ENCODE measurements at places on chromosomes 6 and 20.

- no peak for DNase-seq
Observed at GRCh38 chr20:39298571-39299506, 336.7 kb downstream of the DHX35 start.

DNA sequence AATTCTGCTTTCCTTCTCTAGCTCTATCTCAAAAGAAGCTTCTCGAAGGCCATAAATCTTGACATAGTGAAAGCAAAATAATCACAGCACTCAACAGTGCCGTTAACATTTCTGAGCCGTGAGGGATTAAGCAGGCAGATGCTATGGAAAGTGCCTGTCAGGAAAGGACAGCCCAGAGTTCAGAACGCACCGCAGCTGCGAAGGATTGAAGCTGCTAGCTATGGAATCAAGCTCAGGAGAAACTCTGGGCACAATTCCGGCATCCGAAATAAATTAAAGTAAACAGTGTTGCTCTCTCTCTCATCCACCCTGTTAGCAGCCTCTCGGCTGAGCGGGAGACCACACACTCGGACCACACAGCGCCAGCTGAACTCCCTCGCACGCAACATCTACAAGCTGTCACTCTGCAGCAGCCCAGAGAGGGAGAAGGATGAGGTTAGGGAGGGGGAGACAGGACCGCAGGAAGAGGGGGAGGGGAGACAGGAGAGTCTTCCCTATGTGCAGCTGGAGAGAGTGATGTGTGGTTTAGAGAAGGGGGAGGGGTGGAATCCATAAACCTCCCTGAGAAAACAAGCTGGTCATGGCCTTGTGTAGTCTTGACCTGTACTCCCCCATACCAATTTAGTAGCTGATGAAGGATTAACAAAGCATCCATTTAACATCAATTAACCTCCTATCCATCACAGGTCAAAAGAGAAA is 9.0 kb downstream of the EXOC2 start:
- DNase-seq: no peak

DNA sequence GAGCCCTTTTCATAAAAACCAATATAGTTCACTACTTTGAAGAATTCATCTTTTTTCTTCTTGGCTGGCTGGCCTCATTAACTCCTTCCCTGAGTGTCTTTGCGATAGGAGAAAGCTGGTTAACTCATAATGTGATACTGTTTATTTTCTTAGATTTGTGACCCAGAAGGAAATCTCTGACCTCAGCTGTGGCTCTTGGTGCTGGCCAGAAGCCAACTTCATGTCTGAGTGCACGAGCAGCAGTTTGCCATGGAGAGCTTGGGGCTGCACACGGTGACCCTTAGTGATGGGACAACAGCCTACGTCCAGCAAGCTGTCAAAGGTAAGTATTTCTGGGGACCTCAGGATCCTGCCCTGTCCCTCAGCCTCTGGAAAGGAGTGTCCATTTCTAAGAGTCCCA is 16.7 kb upstream of the DEF6 start:
- no peak for DNase-seq

DNA sequence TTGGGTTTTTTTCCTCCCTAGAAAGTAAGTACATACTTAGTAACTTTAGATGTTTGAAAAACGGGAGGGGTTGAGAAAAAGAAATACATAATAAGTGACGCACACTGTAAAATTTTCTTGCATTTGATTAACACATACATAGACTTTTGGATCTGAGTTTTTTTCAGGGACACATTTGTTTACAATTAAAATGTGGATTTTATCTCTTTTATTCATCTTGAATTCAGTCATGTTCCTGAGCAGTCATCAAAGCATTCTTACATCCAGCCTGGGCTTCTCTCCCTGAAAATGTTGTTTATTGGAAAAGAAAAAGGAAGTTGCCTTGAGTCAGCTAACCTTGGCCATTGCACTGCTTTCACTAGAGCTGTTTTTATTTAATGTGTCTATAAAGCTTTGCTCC is 8.7 kb upstream of the RPP40 start:
- DNase-seq: no peak

DNA sequence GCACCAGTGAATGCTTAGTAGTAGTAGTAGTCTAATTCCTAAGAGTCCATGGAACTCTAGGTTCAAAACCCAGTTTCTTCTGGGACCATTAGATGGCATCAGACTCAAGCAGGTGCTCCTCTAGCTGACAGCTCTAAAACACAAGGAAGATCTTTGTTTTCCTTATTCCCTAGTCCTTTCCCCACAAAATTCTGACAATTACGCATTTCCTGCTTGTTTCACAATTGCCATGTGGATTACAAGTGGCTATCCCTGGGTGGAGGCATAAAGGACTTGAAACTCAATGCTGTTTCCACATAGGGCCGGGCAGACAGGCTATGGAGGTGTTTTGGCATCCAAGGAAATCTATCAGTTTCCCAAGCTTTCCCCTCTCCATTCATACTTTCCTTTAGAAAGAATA is 9.2 kb upstream of the HLA-DOB start:
- no peak for DNase-seq

- DNase-seq: no peak
Observed at GRCh38 chr6:37717836-37718251, 20.2 kb upstream of the MDGA1 start.

GRCh38 chr6:14950103-14950969 is 295.5 kb upstream of the JARID2 start:
- no peak for DNase-seq

GRCh38 chr6:133460101-133460500 is 218.9 kb downstream of the EYA4 start:
- DNase-seq: no peak

DNA sequence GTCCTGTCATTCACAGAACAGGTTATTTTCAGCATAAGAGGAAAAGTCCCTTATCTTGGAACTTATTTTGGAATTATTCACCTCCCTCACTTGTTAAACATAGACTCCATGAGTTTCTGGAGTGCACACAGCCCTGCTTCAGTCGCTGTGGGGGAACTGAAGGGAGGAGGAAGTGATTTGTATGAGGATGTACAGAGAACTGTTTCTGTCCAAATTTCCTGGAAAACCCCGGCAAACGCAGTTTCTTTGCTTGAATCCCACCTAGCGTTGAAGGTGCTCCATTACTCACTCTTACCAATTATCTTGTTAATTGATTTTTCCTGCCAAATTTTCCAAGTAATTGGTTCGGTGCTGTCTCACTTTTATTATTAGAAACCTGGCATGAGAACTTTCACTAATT is 78.0 kb upstream of the AGPAT4 start:
- no peak for DNase-seq

- no peak for DNase-seq
Observed at GRCh38 chr6:54654381-54654780, 192.2 kb upstream of the FAM83B start.

DNA sequence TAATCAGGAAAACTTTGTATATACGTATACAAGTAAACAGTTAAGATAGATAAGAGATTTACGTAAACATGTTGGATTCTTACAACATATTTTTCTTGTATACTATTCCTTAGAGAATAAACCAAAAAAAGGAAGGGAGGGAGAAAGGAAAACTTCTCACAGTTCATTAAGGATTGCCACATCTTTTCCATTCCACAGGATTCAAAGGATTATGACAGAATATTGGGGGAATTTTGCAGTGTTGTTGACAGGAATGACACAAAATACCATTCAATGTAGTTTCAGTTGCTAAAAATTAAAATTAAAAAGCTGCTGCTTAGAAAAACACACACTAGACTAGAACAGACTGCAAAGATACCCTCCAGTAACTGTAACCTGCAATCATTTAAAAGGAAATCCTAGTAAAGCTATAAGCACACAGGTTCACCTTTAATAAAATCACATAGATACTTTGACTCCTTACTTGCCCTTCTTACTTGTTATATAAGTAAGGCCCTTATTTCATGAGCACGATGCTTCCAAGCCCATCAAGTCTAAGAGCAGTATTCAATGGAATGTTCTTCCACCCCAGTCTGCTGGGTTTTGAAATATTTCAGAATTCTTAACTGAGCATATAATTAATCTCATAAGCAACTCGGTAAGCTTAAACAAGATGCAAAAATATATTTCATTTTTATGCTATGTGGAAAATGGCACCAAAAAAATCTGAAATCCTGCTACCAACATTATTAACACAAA is 107.8 kb downstream of the SMLR1 start:
- no peak for DNase-seq

DNA sequence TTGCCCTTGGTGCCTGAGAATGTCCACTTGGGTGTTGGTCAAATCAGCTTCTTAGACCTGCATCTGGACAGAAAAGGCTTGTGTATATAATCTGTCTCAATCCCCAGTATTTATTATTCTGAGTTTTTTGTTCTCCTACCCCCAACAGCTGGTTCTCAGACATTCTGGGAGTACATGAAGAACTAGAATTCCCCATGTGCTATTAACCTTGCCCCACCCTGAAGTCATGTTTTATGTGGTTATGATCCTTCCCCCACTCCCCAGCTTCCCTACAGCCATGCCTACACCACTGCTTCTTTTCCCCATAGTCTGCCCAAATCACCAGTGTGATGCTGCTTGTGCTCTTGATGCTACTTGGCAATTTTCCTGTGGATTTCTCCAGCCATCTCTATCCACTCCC is 157.0 kb downstream of the ADAT2 start:
- no peak for DNase-seq

GRCh38 chr20:1979106-1979778 is 14.6 kb downstream of the PDYN start:
- no peak for DNase-seq

GRCh38 chr6:21604081-21604480 is 10.5 kb downstream of the SOX4 start:
- no peak for DNase-seq

- no peak for DNase-seq
Observed at GRCh38 chr6:127192911-127193541, 73.6 kb upstream of the RNF146 start.

GRCh38 chr6:112215488-112216284 is 38.7 kb downstream of the LAMA4 start:
- no peak for DNase-seq

- DNase-seq: no peak
Observed at GRCh38 chr20:62730481-62730880, 21.8 kb downstream of the NTSR1 start.

DNA sequence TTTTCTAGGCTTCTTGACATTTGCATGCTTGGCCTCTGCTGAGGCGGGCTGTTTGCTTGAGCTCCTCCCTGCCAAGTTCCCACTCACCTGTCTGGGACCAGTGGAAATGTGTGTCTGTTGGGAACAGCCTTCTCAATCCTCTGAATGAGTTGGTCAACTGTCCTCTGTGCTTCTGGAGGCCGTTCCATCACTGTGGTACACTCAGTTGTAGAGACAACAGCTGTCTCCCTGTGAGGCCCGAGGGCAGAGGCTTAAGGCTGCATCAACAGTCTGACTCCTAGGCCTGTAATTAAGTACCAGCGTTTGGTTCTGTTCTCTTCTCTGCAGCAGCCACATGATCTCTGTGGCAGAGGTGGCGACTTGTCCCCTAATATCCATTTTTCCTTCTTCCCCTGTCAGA is 110.9 kb downstream of the CDC5L start:
- DNase-seq: no peak

GRCh38 chr6:55448451-55448850 is 121.2 kb downstream of the GFRAL start:
- DNase-seq: no peak

GRCh38 chr6:147699637-147700036 is 191.1 kb downstream of the SAMD5 start:
- DNase-seq: no peak

DNA sequence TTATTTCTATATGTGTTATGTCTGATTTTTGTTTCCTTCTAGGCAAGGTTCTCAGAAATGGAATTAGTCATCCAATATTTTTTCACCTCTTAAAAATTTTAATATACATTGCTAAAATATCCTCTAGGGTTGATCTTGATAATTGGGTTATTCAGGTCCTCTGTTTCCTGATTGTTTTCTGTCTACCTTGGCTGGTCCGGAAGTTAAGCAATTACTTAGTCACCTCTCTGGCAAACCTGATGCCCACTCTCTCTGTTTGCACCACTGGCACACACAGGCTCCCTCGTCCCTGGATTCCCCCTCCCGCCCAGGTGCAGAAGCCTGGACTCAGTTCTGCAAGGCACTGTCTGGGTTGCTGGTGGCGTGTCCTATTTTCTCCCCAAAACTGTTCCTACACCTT is 27.7 kb downstream of the CST9L start:
- no peak for DNase-seq

GRCh38 chr6:1636971-1637871 is 27.5 kb downstream of the FOXC1 start:
- no peak for DNase-seq

- DNase-seq: no peak
Observed at GRCh38 chr20:9677100-9677623, 161.7 kb downstream of the PAK5 start.

GRCh38 chr6:117270843-117271507 is 5.6 kb downstream of the VGLL2 start:
- DNase-seq: no peak

DNA sequence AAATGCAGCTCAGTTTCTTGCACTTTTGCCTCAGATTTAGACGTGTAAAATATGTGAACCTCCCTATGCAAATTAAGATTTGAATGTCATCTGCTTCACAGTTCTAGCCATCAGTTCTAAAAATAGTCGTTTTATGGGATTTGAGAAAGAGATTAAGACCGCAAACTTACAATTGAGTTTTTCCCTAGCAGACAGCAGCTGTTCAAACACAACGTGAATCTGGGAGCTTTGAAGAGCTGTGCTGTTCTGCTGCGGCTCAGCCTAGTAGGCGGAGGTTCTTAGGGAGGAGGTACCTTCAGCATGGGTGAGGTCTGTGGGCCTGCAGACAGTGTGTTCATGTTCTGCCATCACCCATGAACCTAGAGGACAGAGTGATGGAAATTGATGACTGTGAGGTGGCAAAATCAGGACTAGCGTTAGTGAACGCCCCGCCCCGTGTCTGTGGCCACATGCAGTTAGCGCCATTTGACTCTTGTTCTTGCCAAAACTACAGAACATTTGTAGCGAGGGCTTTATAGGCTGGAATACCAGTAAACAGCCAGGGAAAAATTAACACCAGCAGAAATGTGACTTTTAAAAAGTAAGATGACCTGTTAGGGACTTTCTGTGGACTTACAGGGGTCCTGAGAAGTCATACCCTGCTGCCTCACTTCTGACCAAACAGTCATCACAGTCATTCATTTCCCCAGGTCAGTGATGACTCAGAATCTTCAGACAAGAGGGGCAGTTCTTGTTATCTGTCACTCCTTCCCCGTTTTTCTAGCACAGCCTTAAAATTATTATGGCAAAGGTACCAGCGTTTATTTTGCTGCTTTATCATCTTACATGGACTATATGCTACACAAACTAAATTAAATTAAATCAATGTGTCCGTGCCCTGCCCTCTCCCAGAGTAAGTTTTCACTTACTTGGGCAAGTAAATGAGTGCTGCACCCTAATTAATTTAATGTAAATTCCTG is 84.3 kb upstream of the TMEM181 start:
- DNase-seq: no peak

- DNase-seq: no peak
Observed at GRCh38 chr6:33192105-33192646, at the start of gene COL11A2. COL11A2 (minus strand) TSS chr6:33192467; CDS start chr6:33192240, 227 bp downstream.

GRCh38 chr20:34190679-34191090 is 50.5 kb upstream of the ASIP start:
- DNase-seq: no peak

- DNase-seq: no peak
Observed at GRCh38 chr20:62361799-62362589, 5.1 kb downstream of the LAMA5 start.

GRCh38 chr6:37650071-37650481 is 47.6 kb downstream of the MDGA1 start:
- DNase-seq: no peak

- DNase-seq: no peak
Observed at GRCh38 chr6:159217595-159218275, 48.5 kb downstream of the FNDC1 start.
